ENCODE measurements at places on chromosomes 1 and 21.

DNA sequence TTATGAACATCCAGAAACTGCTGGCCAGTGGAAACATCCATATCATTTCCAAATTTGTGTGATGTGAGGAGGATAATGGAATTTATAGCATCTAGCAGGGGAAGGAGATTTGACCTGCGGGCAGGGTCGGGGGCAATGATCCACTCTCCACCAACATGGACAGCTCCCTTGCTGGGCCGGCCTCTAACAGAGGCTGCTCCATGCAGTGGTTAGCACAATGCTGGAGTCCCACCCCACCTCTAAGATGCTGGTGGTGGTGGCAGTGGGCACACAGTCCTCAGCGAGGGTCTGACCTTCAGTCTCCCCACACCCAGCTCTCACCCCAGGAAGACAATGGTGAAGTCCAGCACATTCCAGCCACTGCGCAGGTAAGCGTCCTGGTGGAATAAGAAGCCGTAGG lies 18.7 kb downstream of the CACNA1S start:
- DNase-seq = no peak

DNA sequence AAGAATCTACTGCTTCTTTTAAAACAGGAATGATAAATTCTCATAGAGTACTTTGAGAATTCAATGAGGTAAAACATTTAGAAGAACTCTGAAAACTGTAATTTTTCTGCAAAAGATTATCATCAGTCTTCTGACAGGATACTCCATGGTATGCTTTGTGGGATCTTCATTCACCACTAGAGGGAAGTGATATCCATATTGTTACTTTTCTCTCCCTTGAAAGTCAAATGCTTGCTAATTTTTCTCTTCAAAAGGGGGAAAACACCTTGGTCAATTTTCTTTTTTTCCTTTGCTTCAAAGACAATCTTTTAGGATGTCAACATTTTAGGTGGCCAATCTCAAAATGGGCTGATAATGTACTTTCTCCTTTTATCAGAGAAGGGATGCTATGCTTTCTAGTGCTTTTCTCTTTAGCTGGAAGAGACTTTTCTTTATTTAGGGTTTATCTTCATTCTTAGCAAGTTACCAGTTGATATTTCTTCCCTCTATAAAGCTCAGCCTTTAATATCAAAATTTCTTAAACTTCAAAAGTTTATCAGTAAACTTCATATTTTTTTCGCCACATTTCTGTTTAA lies 95.5 kb downstream of the NEGR1 start:
- DNase-seq = no peak

GRCh38 chr21:42227909-42228708 lies 9.2 kb downstream of the ABCG1 start:
- no peak for DNase-seq

- no peak for DNase-seq
These were observed 404.3 kb downstream of the MATN1 start for GRCh38 chr1:30318864-30319718.

- no peak for DNase-seq
These were observed 642.8 kb downstream of the KCNT2 start for GRCh38 chr1:195965475-195965874.

DNA sequence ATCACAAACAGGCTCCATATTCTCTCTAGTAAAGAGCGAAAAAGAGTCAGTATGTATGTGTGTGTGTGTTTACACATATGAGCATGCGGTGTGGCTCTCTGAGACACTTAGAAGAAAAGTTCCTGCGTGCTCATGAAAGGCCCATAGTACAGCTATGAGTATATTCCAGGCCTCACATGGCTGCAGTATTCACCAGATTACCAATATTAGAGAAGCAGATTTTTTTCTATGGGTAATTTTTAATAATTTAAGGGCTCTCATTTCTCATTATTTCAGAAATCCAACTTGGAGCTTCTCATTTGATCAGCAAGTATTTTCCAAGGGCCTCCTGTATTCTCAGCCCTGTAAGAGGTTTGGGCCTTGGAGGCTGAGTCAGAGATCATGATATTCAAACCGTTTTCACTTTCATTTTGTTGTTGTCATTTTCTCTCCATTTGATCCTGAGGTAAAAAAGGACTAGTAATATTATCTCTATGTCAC lies 232.9 kb upstream of the SGIP1 start:
- DNase-seq = no peak

GRCh38 chr1:39130325-39130724 lies 74.2 kb upstream of the MACF1 start:
- no peak for DNase-seq

- DNase-seq = no peak
These were observed 40.1 kb downstream of the BTF3L4 start for GRCh38 chr1:52096216-52096615.

GRCh38 chr21:28138272-28138671 lies 854.4 kb downstream of the LTN1 start:
- no peak for DNase-seq

DNA sequence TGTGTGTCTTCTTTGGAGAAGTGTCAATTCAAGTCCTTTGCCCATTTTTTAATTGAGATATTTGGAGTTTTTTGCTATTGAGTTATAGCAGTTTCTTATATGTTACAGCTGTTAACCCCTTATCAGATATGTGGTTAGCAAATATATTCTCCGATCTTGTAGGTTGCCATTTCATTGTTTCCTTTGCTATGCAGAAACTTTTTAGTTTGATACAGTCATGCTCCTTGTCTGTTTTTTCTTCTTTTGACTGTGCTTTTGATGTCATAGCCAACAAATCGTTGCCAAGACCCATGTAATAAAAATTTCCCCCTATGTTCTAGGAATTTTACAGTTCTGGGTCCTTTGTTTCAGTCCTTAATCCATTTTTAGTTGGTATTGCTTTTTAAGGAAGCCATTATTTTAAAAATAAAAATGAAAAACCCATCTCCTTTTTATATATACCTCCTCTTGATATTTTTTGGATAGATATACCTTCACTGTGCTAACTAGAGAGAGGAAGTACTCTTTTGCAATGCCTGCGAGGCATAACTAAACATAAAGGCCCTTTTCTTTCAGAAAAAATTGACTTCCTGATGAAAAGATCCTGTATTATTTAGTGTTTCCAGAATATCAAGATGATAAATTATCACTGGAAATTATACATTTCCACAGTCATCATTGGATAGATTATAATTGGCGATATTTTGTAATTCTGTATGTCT lies 127.8 kb downstream of the HS2ST1 start:
- DNase-seq = no peak

GRCh38 chr1:9388335-9389180 lies 95.9 kb downstream of the SPSB1 start:
- no peak for DNase-seq

DNA sequence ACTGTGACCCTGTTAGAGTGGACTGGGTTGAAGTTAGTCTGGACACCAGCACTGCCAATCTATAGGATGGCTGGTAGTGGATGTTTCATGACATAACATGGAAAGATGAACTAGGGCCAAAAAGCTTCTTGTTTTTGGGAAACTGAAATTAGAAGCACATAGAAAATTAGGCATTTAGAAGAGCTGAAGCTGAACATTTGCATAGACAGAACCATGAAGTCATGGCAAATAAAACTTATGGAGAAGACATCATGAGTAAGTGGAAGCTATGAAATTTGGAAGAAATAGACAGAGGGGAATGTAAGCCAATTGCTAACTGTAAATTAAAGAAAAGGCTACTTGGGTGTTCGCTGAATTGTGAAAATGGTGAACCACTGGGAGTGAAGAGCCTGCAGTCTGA lies 2.7 kb upstream of the S100A11 start:
- DNase-seq = no peak

- no peak for DNase-seq
These were observed 33.6 kb upstream of the FHAD1 start for GRCh38 chr1:15213341-15213821.

- DNase-seq = no peak
These were observed 2.7 kb downstream of the RORC start for GRCh38 chr1:151828921-151829320.

DNA sequence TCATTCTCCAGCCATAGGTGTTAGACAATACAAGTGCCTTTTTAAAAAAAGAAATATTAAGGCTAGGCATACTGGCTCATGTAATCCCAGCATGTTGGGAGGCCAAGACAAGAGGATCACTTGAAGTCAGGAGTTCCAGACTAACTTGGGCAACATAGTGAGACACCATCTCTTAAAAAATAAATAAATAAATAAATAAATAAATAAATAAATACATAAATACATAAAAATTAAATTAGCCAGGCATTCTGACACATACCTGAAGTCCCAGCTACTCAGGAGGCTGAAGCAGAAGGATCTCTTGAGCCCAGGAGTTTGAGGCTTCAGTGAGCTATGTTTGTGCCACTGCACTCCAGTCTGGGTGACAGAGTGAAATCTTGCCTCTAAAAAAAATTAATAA lies 85.8 kb upstream of the ATP1B1 start:
- no peak for DNase-seq

DNA sequence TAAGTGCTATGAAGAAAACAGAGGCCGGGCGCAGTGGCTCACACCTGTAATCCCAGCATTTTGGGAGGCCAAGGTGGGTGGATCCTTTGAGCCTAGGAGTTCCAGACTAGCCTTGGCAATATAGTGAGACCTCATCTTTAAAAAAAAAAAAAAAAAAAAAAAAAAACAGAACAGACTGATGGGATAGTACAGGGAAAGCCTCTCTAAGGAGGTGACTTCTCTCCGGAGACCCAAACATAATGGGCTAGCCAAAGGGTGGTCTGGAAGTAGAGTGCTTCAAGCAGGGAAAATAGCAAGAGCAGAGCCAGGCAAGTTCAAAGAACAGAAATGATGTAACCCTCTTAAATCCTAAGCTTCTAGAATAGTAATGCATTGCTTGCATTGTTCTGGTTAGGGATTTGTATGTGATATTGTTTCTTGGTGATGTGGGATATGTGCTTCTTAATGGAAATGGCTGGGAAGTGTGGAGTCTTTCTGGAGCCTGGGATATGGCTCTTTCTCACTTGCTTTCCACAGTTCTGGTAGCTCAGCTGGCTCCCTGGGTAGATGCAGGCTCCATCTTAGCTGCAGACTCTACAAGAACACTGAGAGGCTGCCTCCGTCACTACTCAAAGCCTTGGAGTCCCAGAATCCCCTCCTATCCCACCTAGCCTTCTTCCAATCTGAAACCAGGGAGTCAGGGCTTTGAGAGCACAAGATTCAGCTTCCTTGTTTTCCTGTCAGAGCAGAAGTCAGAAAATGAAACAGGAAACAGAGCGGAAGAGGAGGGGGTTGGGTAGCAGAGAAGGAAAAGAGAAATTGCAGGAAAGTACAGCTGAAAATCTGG lies 1.9 kb upstream of the PIGV start:
- DNase-seq = no peak

DNA sequence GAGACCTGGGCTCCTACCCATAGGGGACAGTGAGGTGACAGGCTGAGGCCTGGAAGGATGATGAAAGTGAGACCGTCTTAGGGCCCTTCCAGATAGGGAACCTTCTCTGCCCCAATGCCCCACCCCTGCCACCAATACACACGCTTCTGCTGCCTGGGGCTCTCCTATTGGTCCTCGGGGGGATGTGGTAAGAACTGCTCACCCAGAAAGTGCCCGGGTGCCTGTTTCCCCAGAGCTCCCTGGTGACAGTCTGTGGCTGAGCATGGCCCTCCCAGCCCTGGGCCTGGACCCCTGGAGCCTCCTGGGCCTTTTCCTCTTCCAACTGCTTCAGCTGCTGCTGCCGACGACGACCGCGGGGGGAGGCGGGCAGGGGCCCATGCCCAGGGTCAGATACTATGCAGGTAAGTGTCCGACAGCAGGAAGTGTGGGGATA lies 948 bp downstream of the SEMA4A start:
- no peak for DNase-seq

GRCh38 chr1:91007092-91007491 lies 14.7 kb downstream of the ZNF644 start:
- DNase-seq = no peak

GRCh38 chr1:11501906-11502485 lies 23.0 kb downstream of the DISP3 start:
- DNase-seq = no peak

GRCh38 chr1:71093938-71094337 lies 13.1 kb upstream of the ZRANB2 start:
- no peak for DNase-seq

- no peak for DNase-seq
These were observed 89.6 kb upstream of the LPGAT1 start for GRCh38 chr1:211920141-211920572.

DNA sequence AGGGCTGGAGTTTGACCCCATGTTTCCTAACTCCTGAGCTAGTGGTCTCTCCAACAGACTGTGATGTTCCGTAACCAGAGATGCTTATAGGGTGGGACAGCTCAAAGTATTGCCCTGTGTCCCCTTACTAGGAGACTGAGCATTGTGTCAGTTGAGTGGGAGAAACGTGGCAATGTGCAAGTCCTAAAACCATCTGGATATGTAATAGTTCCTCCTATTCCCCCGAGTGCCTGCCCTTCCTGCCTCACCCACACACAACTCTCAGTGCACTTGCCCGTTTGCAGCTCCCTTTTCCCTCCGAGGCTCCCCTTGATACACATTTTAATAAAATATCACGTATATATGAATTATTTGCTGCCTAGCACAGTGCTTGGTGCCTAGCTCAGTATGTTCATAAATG lies 3.4 kb downstream of the PIGV start:
- no peak for DNase-seq

- no peak for DNase-seq
These were observed 38.8 kb downstream of the WNT4 start for GRCh38 chr1:22104094-22104493.

DNA sequence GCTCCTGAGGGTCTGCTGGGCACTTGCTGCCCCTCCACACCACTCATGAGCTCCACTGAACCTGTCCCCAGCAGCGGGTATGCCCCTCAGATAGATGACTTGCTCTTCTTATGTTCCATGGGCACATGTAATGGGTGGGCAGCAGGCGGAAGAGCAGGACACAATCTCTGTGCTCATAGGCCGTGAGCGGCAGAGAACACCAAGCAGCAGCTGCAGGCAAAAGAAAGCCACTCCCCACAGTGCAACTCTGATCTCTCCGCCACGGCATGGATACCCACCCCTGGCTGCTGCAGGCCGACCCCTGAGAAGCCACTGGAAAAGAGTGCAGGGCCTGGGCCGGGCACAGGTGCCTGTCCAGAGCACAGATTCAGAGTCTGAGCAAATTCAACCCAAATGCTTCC lies 135.2 kb upstream of the RUNX3 start:
- no peak for DNase-seq

GRCh38 chr1:24870551-24871195 lies 59.4 kb downstream of the RUNX3 start:
- DNase-seq = no peak

DNA sequence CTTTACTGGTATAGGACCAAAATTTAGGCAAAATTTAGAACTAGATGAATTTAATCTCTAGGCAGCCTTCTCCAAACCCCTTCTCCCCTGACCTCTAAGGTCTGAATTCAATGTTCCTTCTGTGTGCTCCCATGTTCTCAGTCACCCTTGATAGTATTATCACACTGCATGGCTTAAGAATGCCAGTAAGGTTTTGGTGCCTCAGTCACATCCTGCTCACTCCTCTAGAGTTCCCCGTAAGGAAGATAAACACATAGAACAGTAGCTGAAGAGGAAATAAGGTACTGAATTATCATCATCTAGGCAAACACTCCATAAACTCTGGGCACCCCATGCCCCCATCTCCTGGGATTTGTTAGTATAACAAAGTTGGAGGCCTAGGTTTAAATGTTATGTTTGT lies 18.2 kb downstream of the PRRX1 start:
- DNase-seq = no peak

Data from NCI-H1417 treated with DMSO at 0.1 percent for 48 hours (cell line).